NCI-H1930 (cell line): ENCODE measurements at places on chromosomes 3 and 15.

DNA sequence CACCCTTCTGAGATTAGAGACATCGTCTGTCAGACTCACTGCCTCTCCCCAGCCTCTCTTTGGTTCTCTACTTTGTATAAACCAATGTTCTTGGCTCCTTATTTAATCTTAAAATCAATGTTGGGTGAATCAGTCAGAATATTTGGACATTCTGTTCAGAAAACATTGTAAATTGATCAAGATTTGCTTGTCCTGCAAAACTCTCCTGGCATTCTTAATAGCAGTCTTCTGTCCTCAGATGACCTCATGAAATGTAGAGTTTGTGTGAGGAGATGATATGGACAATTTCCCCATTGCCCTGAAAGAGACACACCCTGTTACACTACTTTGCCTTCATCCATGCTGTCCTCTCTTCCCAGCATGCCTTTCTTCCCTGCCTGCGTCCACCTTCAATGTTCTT, 33.6 kb downstream of the CD200R1L start:
- DNase-seq: no peak

- DNase-seq: no peak
These were observed 87.7 kb upstream of the RASGRP1 start for GRCh38 chr15:38652183-38652794.

- no peak for DNase-seq
These were observed 105.9 kb downstream of the DUT start for GRCh38 chr15:48437178-48437577.

GRCh38 chr3:119697394-119697793, 5.4 kb upstream of the CFAP91 start:
- no peak for DNase-seq

DNA sequence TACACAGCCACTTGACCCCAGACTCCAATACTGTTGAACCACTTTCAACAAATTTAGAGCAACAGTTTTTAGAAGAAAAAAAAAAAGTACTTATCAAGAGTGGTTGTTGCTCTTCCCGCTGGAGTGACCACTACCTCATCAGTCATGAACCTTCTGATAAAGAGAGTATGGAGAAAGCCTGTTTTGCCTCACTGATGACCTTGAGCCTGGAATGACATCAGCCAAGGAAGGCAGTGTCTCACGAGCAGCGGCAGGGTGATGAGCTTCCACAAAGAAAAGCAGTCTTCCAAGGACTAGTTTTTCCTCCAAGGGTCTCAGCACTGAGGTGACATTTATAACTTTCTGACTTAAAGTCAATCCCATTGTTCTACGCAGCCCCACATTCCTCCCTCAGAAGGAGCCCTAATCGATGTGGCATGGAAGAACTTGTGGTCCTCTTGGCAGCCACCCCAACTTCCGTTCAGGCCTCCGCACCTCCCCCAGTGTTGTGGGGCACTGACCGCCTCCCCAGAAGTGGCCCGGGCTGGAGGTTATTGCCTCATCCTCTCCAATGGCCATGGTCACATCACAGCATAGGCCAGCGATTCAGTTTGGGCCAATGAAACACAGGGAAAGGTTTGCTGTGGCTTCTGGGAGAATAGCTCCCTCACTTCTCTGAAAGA, 1.8 kb upstream of the CYP11A1 start:
- DNase-seq: no peak

GRCh38 chr3:94167796-94168195, 104.9 kb downstream of the NSUN3 start:
- DNase-seq: no peak

GRCh38 chr3:128071771-128072453, 19.7 kb downstream of the SEC61A1 start:
- DNase-seq: no peak

DNA sequence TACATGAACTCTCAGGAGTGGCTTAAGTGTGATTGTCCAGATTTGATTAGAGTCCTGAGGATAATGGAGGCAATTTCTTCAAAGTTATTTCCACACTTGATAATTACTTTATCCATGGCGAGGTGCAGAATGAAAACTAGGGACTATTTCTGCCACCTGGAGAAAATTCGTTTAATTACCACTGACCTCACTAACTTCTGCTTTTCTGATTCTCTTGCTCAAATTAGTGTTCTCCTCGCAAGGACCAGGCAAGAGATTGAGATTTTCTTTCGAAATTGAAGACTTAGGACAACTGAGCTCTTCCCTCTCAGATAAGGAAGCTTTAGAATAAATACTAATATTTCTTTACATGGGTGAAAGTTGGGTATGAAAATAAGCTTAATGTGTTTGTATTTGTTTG, 135.2 kb downstream of the RYR3 start:
- no peak for DNase-seq

- DNase-seq: no peak
These were observed 348.2 kb downstream of the PDCD6IP start for GRCh38 chr3:34146596-34146995.

- DNase-seq: no peak
These were observed 173.6 kb upstream of the SMAD3 start for GRCh38 chr15:66891776-66892175.

- no peak for DNase-seq
These were observed 28.3 kb upstream of the LYZL4 start for GRCh38 chr3:42438758-42439157.

- no peak for DNase-seq
These were observed 915.0 kb upstream of the GBE1 start for GRCh38 chr3:82676356-82677026.

DNA sequence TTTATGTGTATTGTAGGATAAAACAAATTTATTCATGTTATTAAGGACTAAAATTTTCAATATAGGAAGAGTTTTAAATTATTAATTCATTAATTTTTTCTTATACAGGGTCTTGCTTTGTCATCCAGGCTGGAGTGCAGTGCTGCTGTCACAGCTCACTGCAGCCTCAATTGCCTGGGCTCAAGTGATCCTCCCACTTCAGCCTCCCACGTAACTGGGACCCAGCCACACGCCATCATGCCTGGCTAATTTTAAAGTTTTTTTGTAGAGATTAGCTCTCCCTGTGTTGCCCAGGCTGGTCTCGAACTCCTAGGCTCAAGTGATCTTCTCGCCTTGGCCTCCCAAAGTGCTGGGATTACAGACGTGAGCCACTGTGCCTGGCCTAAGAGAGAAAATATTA, 14.7 kb downstream of the CCNB2 start:
- DNase-seq: no peak

GRCh38 chr3:182979674-182980191, 605 bp downstream of the DCUN1D1 start:
- no peak for DNase-seq

GRCh38 chr3:58502872-58503271, 11.0 kb downstream of the KCTD6 start:
- DNase-seq: no peak

DNA sequence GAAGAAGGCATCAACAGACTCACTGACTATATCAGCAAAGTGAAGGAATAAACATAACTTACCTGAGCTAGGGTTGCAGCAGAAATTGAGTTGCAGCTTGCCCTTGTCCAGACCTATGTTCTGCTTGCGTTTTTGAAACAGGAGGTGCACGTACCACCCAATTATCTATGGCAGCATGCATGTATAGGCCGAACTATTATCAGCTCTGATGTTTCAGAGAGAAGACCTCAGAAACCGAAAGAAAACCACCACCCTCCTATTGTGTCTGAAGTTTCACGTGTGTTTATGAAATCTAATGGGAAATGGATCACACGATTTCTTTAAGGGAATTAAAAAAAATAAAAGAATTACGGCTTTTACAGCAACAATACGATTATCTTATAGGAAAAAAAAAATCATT, 17.8 kb downstream of the LMOD3 start:
- no peak for DNase-seq

GRCh38 chr3:52895418-52895817, 1.9 kb downstream of the STIMATE start:
- DNase-seq: no peak

GRCh38 chr3:116757315-116757714, 47.7 kb downstream of the TUSC7 start:
- DNase-seq: no peak

- DNase-seq: no peak
These were observed 44.5 kb downstream of the LIMD1 start for GRCh38 chr3:45639044-45639392.

DNA sequence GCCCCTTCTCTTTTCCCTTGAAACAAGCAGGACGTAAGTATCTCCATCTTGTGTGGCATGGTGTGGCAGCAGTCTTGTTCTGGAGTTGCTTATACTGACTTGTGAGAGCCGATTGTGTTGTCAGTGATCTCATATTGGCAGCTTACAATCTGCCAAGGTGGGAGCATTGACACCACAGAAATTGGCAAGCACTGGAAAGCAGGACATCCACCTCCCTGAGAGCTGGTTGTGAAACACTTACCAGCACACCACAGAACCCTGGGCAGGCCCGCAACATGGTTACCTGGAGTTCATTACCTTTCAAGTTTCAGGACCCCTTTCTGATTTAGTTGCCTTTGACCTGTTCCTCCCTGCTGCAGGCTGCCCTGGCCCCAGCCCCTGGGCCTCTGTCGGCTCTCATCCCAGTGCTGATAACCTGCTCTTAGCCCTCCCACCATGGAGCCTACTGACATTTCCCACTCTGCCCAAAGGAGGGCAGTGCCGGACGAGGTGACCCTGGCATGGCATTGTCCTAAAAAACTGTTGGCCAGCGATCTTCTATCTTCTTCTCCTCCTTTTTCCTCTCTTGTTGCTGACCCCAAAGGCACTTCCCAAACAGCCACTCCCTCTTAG, 10.6 kb upstream of the ATP2B2 start:
- no peak for DNase-seq

GRCh38 chr3:126136428-126137220, 43.8 kb downstream of the ALDH1L1 start:
- DNase-seq: no peak

- DNase-seq: no peak
These were observed 85.7 kb downstream of the MEGF11 start for GRCh38 chr15:66167854-66168253.

DNA sequence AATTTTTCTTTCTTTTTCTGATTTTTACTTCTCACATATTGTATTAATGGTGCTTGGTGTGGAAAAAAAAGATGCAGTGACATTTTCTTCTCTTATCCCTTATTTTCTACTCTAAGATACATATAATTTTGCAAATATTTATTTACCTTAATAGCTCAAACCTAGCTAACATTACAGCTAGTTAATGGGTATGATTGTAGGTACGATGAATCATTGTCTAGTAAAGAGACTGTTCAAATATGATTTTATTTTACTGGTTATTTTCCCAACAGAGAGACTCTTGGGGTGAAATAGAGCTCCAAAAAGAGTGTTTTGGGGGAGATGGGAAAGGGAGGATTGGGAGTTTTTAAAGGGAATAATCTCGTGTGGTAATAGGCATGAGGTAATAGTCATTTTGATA, 206.0 kb downstream of the RBMS3 start:
- DNase-seq: no peak

DNA sequence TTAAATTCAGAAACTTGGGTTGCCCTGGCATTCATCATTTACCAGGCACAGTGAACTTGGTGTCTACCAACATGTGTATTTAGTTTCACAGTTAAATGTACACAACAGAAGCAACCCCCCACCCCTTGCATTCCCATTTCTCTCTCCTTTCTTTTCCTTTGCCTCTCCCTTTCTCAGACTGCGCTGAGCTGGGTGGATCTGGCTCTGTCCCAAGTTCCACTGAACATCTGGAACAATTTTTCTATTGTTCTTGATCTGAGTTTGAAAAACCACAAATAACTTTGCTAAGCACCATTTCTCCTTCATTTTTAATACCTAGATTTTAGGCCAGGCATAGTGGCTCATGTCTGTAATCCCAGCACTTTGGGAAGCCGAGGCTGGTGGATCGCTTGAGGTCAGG, 242.2 kb downstream of the ABHD5 start:
- DNase-seq: no peak

DNA sequence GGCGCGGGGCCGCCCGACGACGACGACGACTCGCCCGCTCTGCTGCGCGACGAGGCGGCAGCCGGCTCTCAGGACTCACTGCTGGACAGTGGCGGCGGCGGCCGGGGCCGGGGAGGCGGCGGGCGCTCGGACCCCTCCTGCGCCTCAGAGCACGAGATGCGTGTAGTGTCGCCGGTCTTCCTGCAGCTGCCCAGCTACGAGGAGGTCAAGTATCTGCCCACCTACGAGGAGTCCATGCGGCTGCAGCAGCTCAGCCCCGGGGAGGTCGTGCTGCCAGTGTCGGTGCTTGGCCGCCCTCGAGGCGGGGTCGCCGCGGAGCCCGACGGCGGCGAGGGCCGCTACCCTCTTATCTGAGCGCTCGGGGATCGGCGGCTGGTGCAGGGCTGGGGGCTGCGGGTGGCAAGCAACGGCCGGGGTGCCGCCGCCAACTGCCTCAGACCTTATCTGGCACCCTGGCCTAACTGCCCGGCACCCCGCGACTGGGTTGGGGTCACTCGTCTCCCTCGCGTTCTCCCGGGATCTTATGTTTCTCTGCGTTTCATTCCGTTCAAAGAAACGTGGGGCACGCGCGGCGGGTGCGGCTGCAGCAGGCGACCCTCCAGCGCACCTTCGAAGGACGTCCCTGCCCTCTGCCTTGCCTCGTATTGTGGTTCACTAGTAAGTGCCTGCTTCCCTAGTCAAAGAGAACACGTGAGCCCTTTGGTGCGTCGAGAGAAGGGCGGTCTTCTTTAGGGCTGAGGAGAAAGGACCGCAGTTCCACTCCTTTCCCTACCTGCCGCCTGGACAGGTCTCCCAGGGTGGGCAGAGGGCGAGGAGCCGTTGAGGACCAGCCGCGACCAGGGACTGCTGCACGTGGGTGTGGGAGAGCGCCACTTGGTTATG, 1.0 kb downstream of the C3orf80 start:
- DNase-seq: no peak

DNA sequence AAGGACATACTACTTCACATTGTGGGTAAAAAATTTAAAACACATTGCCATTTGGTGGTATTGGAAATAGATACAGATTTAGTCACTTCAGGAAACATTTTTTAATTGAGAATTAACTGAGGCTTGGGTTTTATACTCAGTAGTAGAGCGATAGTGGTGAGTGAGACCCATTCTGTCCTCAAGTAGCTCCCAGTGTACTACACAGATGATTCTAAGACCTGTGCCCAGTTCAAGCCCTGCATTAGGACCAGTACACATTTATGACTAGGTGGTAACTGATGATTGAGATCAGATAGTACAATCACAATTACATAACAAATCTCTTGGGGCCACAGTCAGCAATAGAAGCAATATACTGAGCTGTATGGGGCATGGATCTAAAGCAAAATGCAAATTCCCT, 67.4 kb downstream of the GADL1 start:
- DNase-seq: no peak

DNA sequence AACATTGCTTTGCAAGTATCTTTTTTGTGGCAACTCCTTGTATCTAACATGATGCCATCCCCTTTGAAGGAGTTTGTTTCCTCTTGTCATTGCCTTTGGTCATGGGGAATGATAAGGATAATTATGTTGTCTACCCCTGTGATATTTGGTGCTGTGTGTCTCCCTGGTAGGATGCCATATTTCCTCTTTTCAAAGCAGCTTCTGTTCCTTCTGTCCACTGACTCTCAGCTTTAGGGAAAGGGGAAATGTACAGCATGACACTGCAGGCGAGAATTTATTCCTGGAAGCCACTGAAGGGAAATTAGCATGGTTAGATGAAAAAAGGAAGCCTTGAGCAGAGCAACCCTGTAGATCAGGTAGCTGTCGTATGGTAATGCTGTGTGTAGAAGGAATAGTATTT, 576.7 kb downstream of the CADM2 start:
- DNase-seq: no peak
